ENCODE measurements at places on chromosomes 16 and 17. TPM values are rescaled to one million over a fixed set of nuclear protein-coding genes. Genes with fewer than 3 reads are reported as not detected.

ZFP90 gene
- 27.7 TPM for total RNA-seq

ABAT gene
- total RNA-seq: 1.3 TPM

C16orf87 gene
- total RNA-seq: 8.1 TPM

KRT20 gene
- total RNA-seq: not detected

KRT27 gene
- total RNA-seq: not detected

OR1A2 gene
- total RNA-seq: not detected

ARL5C gene
- not detected for total RNA-seq

EXOC3L1 gene
- total RNA-seq: 29.9 TPM

NPIPA3 gene
- 2.1 TPM for total RNA-seq

SYCE1L gene
- total RNA-seq: 0.97 TPM

TBC1D3K gene
- total RNA-seq: not detected

CDK10 gene
- 44.2 TPM for total RNA-seq

WNK4 gene
- total RNA-seq: 0.32 TPM

NUBP2 gene
- total RNA-seq: 111 TPM

ZNF652 gene
- total RNA-seq: 6.2 TPM

KRTAP4-4 gene
- total RNA-seq: not detected

TP53TG3 gene
- not detected for total RNA-seq

NTHL1 gene
- 72.1 TPM for total RNA-seq

IRX6 gene
- total RNA-seq: not detected

NUPR1 gene
- under 0.01 TPM for total RNA-seq

SEC14L5 gene
- total RNA-seq: not detected

ABCA10 gene
- 1.1 TPM for total RNA-seq

KRTAP9-2 gene
- not detected for total RNA-seq

IGSF6 gene
- not detected for total RNA-seq

TAC4 gene
- total RNA-seq: not detected

LUC7L3 gene
- 36.5 TPM for total RNA-seq

SCGB1C2 gene
- total RNA-seq: not detected

PSMD12 gene
- 44.4 TPM for total RNA-seq

HBM gene
- total RNA-seq: not detected

TUBB3 gene
- total RNA-seq: 96.8 TPM

CORO6 gene
- total RNA-seq: 2.9 TPM

MYBBP1A gene
- 62.0 TPM for total RNA-seq

SLC5A10 gene
- not detected for total RNA-seq

TBC1D28 gene
- not detected for total RNA-seq

KCNJ16 gene
- total RNA-seq: under 0.01 TPM

ZPBP2 gene
- not detected for total RNA-seq

SLFN5 gene
- total RNA-seq: 91.5 TPM

PLK1 gene
- total RNA-seq: 27.9 TPM

MT4 gene
- total RNA-seq: not detected

RNF222 gene
- total RNA-seq: not detected

TBX6 gene
- under 0.01 TPM for total RNA-seq
